ENCODE measurements at places on chromosomes 12 and 14.
A peak's percentile ranks its signal among the peaks of the same experiment; 100 is the strongest.

- no peak for DNase-seq
These were observed 853 bp downstream of the TTC9 start for GRCh38 chr14:70642303-70643235.

DNA sequence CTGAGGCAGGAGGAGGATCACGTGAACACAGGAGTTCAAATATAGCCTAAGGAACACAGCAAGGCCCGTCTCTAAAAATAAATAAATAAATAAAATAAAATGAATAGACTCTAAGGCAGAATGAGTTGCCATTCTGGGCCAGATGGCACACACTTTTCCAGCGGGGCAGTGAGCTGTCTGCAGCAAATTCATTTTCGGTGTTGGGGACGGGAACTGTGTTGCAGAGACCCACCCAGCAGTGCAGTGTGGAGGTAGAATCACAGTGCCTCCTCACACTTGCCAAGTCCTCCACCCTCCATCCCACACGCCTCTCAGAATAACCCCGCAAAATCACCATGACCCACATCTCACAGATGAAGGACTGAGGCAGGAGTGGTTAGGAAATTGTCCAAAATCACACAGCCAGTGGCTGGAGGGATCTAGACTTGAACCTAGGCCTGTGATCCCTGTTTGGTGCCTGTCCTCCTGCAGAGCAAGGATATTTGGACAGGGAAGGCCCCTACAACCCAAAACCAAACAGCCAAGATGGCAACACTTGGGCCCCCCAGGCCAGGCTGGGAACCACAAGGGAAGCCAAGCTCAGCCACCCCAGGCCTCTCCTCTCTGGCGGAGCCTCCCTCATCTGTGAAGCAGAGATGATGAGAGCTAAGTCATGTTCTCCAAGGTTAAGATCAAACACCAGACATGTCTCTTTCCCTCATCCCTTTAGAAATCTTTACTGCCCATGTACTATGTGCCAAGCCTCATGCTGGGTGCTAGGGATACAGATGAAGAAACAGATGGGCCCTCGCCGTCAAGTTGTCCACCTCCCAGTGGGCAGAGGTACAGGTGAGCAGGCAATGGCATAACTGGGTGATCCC, 152.7 kb downstream of the DPF3 start:
- no peak for DNase-seq

GRCh38 chr12:95202691-95203486, 14.4 kb downstream of the FGD6 start:
- DNase-seq, result no peak

DNA sequence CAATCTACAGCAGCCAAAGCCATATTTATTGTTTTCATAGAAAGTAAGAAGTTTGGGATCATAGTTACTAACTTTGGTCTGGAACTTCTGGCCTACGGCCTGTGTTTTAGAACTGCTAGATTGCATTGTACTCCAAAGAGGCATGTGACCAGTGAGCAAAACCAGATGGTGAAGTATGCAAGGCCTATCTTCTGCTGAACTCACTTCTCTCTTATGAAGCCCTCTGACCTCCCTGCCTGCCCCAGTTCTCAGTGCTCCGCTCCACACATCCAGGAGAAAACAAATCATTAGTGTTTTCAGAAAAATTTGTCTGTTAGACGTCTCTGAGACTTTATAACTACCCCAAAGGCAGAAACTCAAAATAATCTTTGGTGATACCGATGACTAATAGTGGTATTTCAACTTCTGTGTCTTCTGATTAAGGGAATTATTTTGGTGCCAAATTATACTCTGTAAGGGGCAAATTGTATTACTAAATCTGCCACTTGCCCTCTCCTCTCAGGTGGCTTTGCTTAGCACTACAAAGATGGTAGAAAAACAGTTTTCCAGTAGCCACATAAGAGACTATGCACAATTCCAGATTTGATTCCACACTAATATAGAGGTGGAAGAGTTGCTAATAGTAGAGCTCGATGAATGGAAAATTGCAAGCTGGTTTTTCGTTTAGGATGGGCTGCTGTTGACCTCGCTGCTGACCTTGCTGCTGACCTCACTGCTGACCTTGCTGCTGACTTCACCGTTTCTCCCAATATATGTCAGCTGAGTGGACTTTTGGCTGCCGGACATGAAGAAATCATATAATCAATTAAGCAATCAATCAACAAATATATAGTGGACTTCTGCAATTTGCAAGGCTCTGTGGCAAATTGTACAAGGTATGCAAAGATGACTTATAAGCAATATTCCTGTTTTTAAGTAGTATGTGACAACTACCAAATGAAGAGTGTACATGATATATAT, 147.5 kb downstream of the KITLG start:
- no peak for DNase-seq

DNA sequence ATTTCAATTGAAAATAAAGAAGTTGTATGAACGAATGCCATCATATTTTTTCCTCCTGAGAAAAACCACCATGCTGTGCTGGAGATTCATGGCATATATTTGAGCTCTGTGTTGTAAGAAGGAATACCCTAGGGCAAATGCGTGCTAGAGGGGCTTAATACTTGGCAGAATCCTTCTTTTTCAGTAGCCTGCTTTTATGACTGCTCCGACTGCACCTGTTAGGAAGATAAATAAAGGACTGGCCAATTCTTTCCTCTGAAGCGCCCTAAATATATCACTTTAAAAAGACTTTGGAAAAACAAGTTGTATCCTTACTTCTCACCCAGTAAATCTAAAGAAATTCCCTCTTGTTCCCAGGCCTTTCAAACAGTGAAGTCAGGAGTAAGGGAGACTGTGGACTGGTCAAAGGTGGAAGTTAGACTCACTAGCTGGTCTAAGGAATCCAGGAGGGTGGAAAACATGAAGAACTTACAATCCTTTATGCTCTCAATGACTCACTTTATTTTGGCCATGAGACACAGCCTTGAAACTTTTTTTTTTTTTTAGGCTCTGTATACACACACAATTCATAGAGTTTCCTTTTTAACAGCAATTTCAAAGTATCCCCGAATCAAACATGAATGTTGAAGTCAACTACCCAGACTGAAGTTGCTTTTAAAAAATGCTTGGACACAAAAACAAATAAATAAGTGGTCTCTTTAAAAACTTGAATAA, 5.2 kb downstream of the MYBPC1 start:
- no peak for DNase-seq

- DNase-seq, result no peak
These were observed 33.3 kb upstream of the CCND2 start for GRCh38 chr12:4240161-4240783.

DNA sequence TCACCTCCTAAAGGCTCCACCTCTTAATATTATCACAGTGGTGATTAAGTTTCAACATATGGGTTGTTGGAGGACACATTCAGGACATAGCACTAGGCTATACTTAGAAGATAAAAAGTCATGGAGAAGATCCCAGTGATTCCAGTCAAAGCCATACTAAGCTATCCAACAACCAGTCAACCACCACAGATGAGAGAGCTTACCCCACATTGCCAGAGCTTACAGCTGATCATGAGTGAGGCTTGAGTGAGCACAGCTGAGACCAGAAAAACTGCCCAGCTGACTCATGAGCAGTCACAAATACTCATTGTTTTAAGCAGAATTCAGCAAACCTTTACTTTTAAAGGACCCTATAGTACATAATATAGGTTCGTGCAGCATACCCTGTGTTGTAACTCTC, 85.1 kb downstream of the DRAM1 start:
- peak; percentile 34 for DNase-seq

DNA sequence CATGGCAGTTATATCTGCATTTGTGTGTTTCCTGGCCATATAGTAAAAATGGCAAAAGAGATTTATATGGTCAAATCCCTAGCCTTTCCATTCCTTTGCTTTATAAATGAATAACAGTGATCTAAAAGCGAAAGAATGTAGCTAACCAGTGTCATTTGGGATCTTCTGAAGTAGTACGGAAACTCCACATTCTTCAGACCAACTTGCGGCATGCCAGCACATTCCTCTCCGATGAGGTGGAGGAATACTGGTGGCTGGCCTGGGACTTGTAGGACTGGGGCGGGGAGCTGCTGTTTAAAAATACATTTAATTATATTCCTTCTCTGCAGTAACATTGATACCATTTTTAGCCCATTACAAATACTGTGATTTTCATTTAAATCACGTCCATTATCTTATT, 85.3 kb downstream of the SAMD4A start:
- peak; percentile 99 for DNase-seq

DNA sequence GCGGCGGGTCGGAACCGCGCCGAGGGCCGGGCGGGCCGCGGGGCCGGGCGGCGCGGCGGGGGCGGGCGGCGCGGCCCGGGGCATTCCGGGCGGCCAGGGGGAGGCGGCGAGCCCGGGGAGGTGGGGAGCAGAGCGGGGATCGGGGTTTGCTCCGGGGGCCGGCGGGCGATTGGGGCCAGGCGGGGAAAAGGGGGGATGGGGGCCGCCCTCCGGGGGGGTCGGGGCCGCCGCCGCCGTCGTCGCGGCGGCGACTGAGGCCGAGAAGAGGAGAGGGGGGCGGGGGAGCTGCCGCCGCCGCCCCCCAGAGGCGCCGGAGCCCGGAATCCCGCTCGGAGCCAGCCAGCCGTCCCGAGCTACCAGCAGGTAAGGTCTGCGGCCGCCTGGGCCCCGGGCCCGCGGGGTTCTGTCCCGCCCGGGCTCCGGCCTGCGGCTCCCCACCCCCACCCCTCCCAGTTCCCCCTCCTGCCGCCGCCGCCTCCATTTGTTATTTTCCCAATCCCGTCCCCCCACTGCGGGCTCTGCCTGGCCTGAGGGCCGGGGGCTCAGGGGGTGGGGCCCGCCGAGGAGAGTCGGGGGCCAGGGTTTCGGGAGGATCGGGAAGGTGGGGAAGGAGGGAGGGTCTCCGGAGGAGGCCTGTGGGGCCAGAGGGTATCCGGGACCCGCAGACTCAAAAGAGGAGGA, 403 bp downstream of the ATN1 start:
- DNase-seq, result no peak

GRCh38 chr12:46377678-46378077, 5.1 kb upstream of the SLC38A2 start:
- DNase-seq, result no peak

- DNase-seq, result peak; percentile 76
These were observed 37.6 kb upstream of the BCL2L14 start for GRCh38 chr12:12032851-12033797.

DNA sequence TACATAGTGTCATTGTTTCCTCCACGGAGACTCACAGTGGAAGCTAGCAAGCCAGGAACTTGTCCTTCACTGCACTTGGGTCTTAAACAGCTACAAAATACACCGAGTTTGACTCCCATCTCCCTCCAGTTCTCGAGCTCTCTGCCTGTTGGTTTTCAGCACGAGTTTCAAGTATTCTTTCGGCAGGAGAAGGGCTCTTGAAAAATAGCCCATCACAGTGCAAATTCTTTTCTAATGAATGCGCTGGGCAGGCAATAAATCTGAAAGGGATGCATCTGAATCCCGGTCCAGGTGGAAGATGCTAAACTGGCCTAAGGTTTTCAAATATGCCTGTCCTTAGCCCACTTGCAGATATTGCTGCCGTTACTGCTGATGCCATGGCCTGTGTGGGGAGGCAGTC, 173.9 kb downstream of the CACNA1C start:
- DNase-seq, result no peak

GRCh38 chr14:102317564-102318248, 1.8 kb upstream of the ZNF839 start:
- no peak for DNase-seq

- no peak for DNase-seq
These were observed 30.2 kb upstream of the EAPP start for GRCh38 chr14:34569750-34570149.

- DNase-seq, result peak; percentile 87
These were observed 417.3 kb downstream of the SNAPC1 start for GRCh38 chr14:62179367-62180018.

GRCh38 chr12:123106640-123107359, 44.1 kb downstream of the PITPNM2 start:
- no peak for DNase-seq

GRCh38 chr12:80291108-80291754, 152.8 kb upstream of the PTPRQ start:
- no peak for DNase-seq

DNA sequence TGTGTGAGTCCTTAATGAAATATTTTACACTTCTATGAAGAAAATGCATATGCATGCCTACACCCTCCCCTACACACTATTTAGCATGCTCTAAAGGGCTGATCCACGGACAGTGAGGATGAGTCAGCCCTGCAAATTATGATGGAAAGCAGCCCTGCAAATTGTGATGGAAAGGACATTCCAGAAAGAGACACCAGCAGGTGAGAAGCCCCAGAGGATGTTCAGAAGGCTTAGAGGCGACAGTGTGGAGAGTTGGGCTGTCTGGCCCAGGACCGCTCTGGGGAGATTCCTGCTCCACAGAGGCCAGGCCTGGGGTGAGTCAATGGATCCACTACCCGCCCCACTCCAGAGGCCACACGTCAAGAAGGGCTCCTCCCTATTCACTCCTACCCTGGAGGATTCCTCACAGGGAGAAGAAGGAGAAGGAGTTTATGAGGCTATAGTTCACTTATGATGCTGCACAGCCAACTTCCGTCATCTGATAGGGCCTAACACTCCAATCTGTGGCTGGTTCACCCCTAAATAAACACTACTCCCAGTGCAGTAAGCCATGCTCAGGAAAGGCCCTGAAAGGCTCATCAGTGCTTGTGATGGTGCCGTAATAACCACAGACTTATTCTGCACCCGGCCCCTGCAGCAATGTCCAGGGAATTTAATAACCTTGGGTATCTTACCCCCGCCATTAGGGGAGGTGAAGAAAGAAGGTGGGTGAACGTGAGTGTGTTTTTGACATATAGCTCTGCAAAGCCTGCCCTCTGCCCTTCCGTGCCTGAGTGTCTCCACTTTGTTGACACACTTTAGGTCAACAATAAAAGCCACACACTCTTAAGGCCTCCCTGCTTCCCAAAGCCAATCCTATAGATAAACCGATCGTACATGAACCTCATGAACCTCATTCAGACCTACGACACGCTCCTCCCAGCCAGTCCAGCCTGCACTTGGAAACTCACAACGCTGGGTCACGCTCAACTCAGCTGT, 46.4 kb downstream of the CLMN start:
- DNase-seq, result no peak

- no peak for DNase-seq
These were observed 20.6 kb upstream of the RIN3 start for GRCh38 chr14:92493024-92493423.

GRCh38 chr12:32118806-32119205, 12.2 kb downstream of the BICD1 start:
- no peak for DNase-seq

DNA sequence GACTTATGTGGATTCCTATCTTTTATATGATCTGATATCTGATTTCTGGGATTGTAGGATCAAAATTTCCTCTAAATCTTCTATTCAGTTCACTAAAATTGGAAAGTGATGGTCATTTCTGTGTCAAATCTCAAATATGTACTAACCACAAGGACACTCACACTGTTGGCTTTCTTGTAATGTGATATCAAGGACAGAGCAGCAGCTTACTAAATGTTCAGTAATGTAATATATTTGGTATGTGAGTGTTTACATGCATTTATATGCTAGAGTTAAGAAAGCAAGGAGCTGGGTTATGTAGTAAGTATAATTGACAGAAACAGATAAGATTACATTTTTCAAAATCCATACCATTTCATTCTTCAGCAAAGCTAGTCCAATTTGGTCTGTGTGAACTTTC, 16.5 kb downstream of the PUS7L start:
- no peak for DNase-seq

Measured in AG04450 (cell line).